Stimulated activated CD8-positive, alpha-beta memory T cell treated with anti-CD3 and anti-CD28 coated beads, Interleukin-4, amount 100 ng/mL, for 4 hours (primary cell): ENCODE measurements at places on chromosomes 7 and 10.

DNA sequence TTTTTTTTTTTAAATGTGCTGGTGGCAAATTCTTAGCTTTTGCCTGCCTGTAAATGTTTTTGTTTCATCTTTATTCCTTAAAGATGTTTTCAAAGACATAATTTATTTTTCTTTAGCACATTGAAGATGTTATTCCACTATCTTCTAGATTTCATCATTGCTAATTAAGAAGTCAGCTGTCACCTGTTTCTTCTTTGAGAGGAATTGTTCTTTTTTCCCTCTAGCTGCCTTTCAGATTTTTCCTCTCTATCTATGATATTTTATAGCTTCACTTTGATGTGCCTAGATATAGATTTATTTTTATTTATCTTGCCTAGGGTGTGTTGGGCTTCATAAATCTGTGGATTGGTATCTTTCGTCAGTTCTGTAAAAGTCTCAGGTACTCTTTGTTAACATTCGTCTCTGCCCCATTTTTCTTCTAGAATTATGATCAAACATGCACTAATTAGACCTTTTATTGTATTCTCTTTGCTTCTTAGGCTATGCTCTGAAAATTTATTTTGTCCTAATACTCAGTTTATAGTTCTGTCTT, 50.0 kb upstream of the GATA3 start:
- DNase-seq, result no peak

DNA sequence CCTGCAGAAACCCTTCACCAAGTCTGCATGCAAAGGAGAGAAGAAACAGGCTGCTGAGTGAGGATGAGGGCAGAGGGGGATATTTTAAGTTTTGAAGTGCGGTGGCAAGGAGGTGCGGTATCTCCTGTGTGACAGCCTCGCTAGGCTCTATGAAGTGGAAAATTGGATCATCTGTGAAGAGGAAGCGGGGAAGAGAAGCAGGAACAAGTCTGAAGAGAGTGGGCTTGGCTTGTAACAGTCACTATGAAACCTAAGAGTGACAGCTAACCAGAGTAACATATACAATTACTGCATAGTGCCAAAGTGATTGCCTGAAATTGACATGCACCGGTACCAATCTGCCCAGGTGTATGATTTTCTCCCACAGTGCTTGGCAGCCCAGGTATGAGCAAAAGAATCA, 287.5 kb upstream of the KLF14 start:
- no peak for DNase-seq

DNA sequence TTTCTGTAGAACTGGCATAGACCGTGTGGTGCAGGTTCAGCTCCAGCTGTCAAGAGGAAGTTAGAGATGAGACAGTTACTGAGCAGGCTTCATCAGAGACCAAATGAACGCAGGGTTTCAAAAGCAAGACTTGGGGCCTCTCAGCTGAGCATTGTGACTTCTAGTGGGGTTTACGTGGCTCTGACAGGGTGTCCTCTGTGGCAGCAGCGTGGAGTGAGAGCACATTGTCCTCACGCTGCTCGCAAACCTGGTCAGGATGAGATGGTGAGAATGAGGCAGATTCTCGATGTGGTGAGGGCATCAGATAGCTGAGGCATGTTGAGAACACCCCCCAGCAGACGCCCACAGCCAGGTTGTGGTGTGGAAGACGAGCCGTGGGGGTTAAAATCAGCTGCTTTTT, 126.0 kb downstream of the DNAJB6 start:
- no peak for DNase-seq

GRCh38 chr7:87204933-87205332, 14.6 kb downstream of the TMEM243 start:
- DNase-seq, result no peak

GRCh38 chr7:37342688-37343471, 105.8 kb downstream of the ELMO1 start:
- DNase-seq, result peak; percentile 41

DNA sequence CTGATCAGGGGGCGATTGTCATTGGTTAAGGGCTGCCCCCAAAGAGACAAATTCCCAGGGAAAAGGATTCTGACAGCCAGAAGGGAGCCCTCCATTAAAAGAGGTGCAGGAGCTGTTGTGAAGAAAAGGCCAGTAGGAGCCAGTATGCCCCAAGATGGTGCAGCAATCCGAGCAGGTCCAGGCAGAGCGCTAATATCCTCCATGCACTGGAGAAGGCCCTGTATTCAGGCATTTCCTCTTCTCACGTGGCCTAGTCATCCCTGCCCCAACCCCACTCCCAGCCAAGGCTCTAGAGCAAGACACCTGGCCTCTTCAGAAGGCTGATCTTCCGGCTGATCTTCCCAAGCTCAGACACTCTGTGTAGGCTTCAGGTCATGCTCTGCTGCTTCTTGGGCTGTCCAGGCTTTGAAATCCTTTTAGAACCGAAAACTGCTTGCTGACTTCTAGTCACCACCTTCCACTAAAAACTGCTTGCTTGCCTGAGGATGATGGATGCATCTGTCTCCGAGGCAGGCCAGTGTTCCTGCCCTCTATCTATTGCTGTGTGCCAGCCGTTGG, 77.4 kb downstream of the CYP26A1 start:
- DNase-seq, result no peak

DNA sequence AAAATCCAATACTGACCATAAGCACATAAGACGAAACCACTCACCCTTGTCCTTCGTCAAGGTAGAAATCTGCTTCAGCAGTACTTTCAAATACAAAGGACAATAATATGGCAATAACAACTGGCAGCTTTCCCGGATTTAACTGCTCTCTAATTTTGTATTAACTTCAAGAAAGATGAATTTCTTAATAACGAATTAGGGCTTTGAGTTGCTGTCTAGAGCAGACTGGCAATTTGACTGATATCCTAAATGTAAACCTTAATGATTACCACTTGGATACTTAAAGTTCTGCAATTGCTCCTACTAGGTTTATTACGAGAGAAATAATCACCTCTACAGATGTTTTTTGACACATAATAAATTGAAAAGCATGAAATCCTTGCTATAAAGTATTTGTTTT, 418.7 kb downstream of the MAGI2 start:
- DNase-seq, result no peak

GRCh38 chr7:143884969-143885559, 16.9 kb downstream of the TCAF1 start:
- DNase-seq, result no peak
